Activated naive CD8-positive, alpha-beta T cell treated with anti-CD3 and anti-CD28 coated beads, Interleukin-2, amount 10 ng/mL, durations not matched to agents 7 days and 5 days (primary cell): ENCODE measurements at places on chromosomes 3 and 15. TPM values are rescaled to one million over a fixed set of nuclear protein-coding genes. Genes with fewer than 3 reads are reported as not detected.

GRCh38 chr15:93205413-93205812, 116.4 kb upstream of the RGMA start:
- DNase-seq: no peak

DNA sequence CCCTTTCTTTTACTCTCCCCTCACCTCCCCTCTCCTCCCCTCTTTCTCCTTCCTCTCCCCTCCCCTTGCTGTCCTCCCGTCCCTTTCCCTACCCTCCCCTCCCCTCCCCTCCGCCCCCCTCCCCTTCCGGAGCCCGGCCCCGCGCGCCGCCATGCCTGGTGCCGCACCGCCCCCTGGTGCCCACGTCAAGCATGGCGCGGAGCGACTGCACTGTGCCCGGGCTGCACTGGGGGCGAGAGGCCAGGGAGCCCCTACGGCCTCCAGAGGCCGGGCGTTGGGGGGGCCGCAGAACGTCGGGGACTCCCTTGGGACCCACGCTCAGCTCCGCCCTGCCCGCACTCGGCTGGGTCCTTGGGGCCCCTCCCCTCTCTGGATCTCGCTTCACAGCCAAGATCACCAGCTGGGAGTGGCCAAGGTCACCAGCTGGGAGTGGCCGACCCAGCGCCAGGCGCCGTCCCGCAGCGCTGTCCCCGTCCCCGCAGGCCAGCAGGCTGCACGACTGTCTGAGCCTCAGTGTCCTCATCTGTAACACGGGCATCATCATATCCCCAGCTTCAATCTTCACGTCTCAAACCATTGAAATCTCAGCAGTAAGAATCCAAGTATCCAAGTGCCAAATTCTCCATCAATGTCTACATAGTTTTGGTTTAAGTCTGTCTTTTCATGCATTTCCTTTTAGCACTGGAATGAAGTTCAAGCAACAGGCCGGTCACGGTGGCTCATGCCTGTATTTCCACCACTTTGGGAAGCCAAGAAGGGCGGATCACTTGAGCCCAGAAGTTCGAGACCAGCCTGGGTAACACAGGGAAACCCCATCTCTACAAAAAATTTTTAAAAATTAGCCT, 42.5 kb downstream of the TPRA1 start:
- DNase-seq: peak; percentile 85

DNA sequence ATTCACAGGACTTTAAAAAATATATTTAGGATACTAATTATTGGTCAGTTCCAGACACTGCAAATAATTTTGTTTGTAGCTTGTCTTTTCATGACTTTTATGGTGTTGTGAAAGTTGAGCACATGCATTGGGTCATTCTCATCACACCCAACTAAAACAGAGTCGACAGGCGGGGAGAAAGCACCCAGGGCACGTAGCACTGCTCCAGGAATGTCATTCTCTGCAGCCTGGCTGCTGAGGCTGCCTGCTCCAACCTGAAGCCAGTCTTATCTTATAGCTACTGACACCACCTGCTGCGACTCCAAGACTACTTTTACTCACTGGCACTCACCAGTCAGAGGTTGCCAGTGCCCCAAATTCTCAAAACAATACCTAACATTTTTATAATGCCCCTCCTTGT, 56.9 kb downstream of the ACAD9 start:
- no peak for DNase-seq

- no peak for DNase-seq
These were observed 565.8 kb upstream of the DPPA4 start for GRCh38 chr3:109903100-109903499.

GRCh38 chr15:48084759-48085590, 35.8 kb upstream of the SLC24A5 start:
- DNase-seq: no peak

GRCh38 chr15:69060744-69061143, 46.2 kb downstream of the NOX5 start:
- DNase-seq: no peak

- DNase-seq: no peak
These were observed 42.9 kb upstream of the MYZAP start for GRCh38 chr15:57548835-57549234.

GRCh38 chr3:9405756-9406155, 8.3 kb downstream of the SETD5 start:
- DNase-seq: no peak

- no peak for DNase-seq
These were observed 118.8 kb downstream of the PLD1 start for GRCh38 chr3:171691485-171691884.

DNA sequence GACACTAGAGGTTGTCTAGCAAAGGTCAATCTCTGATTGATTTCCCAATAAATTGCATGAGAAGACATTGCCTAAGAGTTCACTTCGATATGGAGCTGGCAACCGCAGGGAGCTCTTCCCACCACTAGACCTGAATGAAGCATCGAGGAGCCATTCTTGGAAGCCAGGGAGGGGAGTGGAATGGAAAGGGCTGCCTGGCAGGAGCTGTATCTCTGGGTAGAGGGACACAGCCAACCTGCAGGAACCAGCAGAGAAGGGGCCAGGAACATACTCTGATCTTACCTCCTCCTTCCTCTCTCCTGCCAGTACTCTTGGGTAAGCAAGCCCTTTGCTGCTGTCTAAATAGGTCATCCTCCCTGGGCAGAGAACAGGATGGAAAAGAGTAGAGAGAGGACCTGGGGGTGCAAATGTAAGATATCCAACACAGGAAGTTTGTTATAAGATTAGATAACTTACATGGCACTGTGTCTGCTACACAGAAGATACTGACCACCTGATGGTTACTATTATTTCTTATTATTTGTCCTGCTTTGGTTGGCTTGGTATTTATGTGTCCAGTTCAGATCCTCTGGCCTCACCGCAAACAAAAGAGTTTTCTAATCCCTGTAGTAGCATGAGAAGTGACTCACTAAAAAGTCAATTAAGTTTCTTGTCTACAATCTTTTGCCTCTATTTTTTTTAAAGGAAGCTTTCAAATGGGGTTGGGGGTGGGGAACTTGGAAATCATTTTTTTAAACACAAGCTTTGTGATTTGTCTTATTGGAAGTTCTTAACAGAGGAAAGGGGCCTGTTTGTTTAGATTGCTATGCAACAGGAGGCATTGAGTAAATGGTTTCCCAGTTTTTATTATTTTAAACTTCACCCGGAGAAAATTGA, 156.7 kb upstream of the TSC22D2 start:
- no peak for DNase-seq

GRCh38 chr3:141556034-141556433, 69.2 kb downstream of the RASA2 start:
- DNase-seq: no peak

DNA sequence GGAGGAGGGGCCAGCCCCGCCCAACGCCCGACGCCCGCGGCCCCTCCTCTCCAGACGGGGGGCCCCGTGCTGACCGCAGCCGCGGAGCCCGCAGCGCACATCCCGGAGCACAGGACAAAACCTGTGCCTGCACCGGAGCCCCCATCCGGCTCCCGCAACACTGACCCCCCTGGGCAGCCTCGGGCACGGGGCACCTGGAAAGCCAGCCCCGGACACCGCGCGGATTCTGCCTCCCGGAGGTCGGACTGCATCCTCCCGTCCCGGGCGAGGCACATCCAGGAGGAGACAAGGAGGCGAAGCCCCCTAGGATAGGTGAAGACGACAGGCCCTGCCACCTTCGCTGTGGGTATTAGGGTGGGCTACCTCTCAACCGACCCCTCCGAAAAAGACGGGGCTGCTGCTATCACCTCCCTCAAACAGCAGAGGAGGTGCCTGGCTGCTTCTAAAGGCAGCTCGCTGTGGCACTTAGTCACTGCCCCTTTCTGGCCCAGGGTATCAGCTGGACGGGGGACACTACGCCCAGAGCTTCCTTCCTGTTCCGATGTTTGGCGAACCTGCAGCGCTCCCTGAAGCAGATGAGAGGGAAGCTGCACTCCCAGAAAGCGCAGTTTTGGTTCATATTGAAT, 10.6 kb downstream of the XXYLT1 start:
- DNase-seq: no peak

- DNase-seq: no peak
These were observed 851.1 kb downstream of the FHIT start for GRCh38 chr3:60399861-60400845.

- no peak for DNase-seq
These were observed 26.6 kb downstream of the ILDR1 start for GRCh38 chr3:121995161-121996137.

DNA sequence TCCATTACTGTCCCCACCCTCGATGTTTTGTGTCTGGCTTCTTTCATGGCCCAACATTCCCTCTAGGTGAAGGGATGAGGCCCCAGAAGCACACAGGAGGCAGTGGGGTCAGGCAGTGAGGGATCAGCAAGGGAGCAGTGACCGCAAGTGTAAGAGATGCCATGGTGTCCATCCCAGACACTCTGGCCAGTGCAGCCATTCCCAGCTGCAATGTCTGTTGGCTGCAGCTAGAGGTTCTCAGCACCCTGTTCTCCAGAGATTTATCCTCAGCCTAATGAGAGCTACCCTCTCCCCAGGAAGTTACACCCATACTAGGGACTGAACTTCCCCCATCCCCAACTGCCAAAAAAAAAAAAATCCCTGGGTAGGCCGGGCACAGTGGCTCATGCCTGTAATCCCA, 40.2 kb downstream of the TRANK1 start:
- DNase-seq: no peak

Gene CGNL1
- total RNA-seq: not detected

Gene ANKRD63
- total RNA-seq: not detected

Gene SLC9C1
- not detected for total RNA-seq

Gene TOMM70
- 39.2 TPM for total RNA-seq

Gene FGD5
- 0.17 TPM for total RNA-seq

Gene SEMA6D
- not detected for total RNA-seq

Gene ITPR1
- 76.2 TPM for total RNA-seq

Gene CCR8
- 1.2 TPM for total RNA-seq

Gene A4GNT
- total RNA-seq: not detected

Gene CYP1A2
- not detected for total RNA-seq
